ENCODE measurements at places on chromosomes 6 and 20.

DNA sequence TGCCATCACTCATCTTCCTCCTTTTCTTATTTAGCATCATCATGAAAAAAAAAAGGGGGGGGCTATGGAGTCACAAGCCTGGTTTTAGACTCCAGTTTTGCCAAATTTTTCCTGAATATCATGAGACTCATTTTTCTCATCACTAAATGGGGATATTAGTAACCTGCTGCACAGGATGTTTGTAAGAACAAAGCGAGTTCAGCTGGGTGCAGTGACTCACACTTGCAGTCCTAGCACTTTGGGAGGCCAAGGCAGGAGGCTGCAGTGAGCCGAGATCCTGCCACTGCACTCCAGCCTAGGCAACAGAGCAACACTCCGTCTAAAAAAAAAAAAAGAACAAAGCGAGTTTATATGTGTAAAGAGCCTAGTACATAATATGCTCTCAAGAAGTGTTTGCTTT, 82.8 kb downstream of the TFAP2A start:
- peak; percentile 42 for DNase-seq

DNA sequence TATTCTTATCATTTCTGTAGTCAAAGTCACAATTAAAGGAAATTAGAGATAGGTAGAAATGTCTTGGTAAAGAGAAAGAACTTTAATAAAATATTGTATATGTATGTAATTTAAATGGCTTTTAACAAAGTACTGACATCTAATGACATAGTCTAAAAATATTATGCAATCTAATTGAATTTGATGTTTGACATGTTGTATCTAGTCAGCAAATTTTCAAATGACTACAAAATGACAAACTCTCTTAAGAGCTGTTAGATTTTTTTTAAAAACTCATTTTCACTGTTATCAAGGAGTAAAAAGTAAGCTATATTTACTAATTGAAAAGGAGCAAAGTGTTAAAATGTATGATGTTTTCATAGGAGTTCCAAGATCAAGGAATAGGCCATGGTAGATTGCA, 176.9 kb downstream of the MEI4 start:
- DNase-seq, result no peak

GRCh38 chr6:107272246-107272645, 156.9 kb upstream of the BEND3 start:
- no peak for DNase-seq

DNA sequence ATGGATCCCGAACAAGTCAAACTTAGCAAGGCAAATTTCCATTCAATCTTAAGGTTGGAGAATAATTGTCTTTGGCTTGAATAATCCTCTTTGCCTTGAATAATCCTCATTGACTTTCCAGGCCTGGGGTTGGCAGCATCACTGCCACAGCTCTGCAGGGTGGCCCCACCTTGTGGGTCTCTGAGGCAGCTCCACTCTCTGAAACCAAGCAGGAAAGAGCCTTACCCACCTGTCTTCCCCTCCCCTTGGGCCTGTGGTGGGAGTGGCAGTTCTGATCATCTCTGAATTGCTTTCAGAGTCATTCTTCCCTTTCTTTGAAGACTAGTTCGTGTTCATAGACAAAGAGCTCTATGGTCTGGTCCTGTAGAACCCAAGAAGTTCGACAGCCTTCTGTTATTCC, 47.5 kb downstream of the KCNQ5 start:
- no peak for DNase-seq

DNA sequence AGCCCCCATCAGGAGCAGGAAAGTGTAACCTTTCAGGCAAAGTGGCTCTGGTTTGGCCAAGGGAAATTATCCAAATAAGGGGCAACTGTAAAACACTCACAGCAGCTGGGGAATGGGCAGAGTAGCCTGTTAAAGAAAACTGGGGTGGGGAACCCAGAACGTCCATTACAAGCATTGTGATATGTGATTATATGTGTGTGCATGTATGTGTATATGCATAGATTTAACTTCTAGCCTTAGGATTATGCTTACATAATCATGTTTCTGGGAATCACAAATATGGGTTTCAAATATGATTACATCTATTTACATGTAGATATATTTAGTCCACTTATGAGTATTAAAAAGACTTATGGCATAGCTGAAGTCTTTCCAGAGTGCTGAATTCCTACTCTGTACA, 278.1 kb upstream of the JAG1 start:
- no peak for DNase-seq

- DNase-seq, result no peak
These were observed 28.8 kb downstream of the PTPRT start for GRCh38 chr20:43160941-43161340.

- no peak for DNase-seq
These were observed 23.5 kb downstream of the COL20A1 start for GRCh38 chr20:63316502-63316921.

- peak; percentile 17 for DNase-seq
These were observed 148.2 kb downstream of the LAMA2 start for GRCh38 chr6:129031051-129031599.

GRCh38 chr6:167285077-167285770, 5.9 kb upstream of the UNC93A start:
- no peak for DNase-seq

DNA sequence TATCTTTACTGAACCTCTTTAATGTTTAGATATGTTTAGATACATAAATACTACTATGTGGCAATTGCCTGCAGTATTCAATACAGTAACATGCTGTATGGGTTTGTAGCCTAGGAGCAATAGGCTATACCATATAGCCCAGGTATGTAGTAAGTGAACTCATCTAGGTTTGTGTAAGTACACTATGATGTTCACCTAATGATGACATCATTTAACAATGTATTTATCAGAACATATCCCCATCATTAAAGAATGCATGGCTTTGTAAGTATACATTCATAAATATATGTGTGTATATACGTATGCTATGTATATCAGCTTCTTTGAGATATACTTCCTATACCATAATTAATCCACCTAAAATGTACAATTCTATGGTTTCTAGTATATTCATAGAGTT, 631.2 kb upstream of the MAN1A1 start:
- DNase-seq, result no peak

DNA sequence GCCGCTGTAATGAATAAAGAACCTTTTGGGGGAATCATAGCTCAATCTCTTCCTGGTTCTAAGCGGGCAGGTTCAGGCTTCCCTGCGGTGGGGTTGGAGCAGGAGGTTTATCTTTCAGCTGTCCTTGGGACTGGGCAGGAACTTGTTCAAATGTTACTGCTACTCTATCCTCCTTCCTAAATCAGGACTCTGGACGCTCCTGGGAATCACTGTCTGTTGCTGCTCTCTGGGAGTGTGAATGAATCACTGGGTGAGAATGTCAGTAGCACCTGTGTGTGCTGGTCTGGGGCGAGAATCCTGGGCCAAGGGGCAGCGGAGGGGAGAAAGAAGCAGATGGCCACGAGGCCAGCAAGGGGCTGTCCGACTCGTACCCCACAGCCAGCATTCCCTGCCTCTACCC, 65.4 kb upstream of the ZNFX1 start:
- peak; percentile 35 for DNase-seq

GRCh38 chr20:51306081-51306480, 236.4 kb downstream of the NFATC2 start:
- DNase-seq, result no peak

GRCh38 chr6:79373246-79373645, 138.8 kb upstream of the HMGN3 start:
- DNase-seq, result no peak

- DNase-seq, result no peak
These were observed 47.7 kb upstream of the POLR1H start for GRCh38 chr6:30013291-30013922.

- no peak for DNase-seq
These were observed 252.2 kb upstream of the BMP2 start for GRCh38 chr20:6515261-6515660.

DNA sequence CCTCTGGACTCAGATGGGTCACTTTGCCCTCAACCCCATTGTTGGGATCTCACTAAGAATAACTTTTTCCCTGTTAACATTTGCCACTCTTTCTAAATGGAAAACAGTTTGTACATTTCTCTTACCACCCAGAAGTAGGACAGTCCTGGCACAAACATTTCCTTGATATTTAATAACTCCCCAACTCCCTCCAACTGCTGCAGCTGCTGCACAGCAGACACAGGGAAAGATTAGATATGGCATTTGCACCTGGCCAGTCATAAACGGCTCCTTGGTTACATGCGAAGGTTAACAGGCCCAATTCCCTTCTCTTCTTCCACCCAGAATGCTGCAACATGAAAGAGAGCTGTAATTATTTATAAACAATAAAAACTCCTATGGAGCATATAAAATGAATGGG, 55.9 kb upstream of the SOX4 start:
- no peak for DNase-seq

DNA sequence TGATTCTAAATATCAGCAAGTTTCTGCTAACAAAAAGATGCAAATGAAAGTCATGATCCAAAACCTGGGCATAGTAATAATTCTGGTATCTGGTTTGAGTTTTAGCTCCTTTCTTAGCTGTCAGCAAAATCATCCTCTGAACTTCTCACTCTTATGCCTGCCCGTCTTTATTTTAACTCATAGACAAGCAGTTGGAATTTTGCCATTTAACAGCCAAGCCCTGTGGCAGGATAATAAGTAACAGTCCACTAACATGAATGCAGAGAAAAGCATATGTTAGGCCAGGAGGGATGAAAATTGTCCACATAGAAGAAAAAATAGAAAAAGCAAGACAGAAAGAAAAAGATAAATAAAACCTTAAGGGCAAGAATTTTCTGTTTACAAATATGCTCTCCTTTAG, 170.0 kb upstream of the LAMA2 start:
- no peak for DNase-seq

GRCh38 chr6:7809346-7809745, 83.4 kb downstream of the BMP6 start:
- DNase-seq, result no peak

DNA sequence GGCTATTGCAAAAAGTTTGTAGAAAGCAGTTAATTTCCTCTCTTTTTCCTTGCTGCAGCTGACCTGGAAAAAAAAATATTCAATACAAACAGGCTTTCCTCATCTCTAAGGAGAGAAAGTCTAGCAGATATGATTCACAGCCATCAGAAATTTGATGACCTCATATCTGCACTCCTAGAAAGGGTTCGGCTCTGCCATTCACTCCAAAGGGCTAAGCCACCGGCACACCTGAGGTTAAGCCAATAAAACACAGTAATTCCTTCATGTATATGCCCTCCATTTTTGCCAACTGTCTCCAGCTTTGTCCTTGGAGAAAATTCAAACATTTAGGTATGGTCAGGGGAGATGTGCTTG, 18.7 kb upstream of the LY86 start:
- DNase-seq, result peak; percentile 49

DNA sequence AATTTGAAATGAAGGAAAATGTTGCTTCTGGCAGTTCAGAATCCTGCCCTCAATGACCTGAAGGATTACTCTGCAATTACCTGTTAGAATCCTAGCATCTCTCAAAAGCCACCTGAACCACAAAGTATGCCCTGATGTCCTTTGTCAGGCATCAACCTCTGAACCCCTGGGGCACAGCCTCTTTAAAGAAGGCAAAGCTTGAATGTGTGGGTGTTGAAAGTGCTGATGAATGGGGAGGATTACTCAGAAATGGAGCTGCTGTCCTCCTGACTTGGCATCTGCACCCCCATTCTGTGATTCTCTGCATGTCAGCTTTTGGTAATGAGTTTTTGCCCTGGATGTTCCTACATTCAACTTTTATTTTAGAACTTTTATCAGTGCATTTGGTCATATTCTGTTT, 179.2 kb downstream of the PKHD1 start:
- no peak for DNase-seq

GRCh38 chr6:155004576-155005372, 9.7 kb downstream of the TIAM2 start:
- DNase-seq, result no peak

DNA sequence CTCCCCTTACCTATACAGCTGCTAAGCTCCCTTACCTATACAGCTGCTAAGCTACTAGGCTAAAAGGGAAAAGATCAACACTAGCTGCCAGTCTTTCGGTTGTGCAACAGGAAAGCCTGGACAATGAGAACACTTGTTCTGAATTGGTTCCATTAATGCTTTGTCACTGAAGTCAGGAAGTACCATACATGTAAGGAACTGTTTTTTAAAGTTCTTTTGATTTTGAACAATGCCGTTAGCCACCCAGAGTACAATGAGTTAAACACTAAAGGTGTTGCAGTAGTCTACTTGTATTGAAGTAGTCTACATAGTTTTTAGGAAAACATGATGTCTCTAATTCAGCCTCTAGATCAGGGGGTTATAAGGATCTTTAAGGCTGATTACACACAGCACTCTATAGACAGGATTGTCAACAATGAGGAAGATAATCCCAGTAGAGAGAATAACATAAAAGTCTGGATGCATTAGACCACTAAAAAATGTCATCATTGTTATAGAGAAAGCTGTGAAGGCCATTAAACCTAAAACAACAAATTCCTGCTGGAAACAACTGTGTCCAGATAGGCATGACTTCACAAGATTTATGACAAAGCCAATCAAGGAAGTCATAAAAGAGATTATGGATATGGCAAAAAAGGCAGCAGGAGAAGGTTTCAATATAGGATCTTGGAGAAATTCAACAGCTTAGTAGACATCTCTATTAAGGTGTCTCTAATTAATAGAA, 306.3 kb downstream of the PHF3 start:
- peak; percentile 36 for DNase-seq

DNA sequence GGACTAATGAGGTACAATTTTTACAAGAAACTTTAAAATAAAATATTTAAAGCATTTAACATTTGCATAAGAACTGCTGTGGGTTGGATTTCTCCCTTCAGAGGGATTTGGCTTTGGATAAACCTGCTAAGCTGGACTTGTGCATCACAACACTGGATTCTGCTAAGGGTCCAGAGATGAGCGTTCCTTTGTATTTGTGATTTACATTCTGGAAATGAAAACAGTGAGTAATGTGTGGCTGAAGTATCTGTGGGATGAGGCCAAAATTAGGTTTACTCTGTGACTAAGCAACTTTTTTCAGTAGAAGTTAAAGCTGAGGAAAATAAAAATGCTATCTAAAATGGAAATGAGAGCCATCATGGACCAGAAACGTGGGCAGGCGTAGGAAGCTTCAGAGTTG, 494.3 kb downstream of the EPM2A start:
- peak; percentile 66 for DNase-seq

GRCh38 chr6:141301779-141302178, 830.9 kb upstream of the GJE1 start:
- peak; percentile 33 for DNase-seq

GRCh38 chr20:32167552-32167951, 40.0 kb downstream of the PLAGL2 start:
- no peak for DNase-seq

DNA sequence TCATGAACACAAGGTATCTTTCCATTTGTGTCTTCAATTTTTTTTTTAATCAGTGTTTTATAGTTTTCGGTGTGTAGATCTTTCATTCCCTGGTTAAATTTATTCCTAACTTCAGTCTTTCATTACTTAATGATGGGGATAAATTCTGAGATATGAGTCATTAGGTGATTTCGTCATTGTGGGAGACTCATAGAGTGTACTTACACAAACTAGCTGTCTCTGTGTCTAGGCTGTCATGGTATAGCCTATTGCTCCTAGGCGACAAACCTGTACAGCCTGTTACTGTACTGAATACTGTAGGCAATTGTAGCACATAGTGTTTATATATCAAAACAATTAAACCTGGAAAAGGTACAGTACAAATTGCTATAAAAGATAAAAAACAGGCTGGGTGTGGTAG, 42.1 kb downstream of the SMAP1 start:
- DNase-seq, result peak; percentile 93
